B cell (primary cell): ENCODE measurements at places on chromosomes 3 and 15.

DNA sequence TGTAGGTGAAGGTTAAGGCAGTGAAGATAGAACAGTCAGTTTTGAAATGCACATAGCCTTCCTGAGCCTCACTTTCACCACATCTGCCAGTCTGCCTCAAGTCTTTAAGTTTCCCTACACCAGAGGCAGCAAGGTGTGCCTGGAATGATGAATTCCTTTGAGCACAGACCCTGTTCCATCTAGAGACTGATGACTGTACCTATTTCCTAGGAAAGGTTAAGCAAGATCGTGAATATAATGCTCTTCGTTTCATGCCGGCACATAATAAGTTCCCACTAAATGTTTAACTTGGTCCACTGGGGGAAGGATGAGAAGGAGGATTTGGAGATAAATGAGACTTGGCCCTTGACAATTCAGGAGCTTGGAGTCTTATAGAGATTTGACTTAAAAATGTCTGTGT, 141.9 kb downstream of the LPP start:
- peaks cover 57% of the 10 kb centered on the region for H3K4me1 ChIP-seq
- no peak for DNase-seq
- H3K4me3 ChIP-seq, result no peak overlapping the region
- no peaks in the 10 kb centered on the region for H3K27me3 ChIP-seq

GRCh38 chr3:178353006-178353694, 183.1 kb upstream of the KCNMB2 start:
- H3K4me3 ChIP-seq, result no peak overlapping the region
- no peaks in the 10 kb centered on the region for H3K27me3 ChIP-seq
- H3K27ac ChIP-seq, result no peak overlapping the region
- H3K36me3 ChIP-seq, result no peaks in the 10 kb centered on the region

DNA sequence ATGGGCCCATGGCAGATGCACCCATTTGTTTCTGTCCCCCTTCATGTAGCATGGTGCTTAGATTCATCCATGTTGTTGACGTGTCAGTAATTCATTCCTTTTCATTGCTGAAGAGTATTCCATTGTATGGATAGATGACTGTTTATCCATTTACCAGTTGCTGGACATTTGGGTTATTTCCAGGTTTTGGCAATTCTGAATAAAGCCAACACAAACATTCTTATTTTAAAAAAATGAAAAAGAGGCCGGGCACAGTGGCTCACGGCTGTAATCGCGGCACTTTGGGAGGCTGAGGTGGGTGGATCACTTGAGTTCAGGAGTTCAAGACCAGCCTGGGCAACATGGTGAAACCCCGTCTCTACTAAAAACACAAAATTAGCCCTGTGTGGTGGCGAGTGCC, 18.7 kb upstream of the TATDN2 start:
- H3K27me3 ChIP-seq, result no peaks in the 10 kb centered on the region
- no peak for DNase-seq
- H3K4me1 ChIP-seq, result peaks cover 9% of the 10 kb centered on the region
- H3K4me3 ChIP-seq, result no peak overlapping the region
- H3K36me3 ChIP-seq, result peaks cover 14% of the 10 kb centered on the region
- H3K27ac ChIP-seq, result no peak overlapping the region

DNA sequence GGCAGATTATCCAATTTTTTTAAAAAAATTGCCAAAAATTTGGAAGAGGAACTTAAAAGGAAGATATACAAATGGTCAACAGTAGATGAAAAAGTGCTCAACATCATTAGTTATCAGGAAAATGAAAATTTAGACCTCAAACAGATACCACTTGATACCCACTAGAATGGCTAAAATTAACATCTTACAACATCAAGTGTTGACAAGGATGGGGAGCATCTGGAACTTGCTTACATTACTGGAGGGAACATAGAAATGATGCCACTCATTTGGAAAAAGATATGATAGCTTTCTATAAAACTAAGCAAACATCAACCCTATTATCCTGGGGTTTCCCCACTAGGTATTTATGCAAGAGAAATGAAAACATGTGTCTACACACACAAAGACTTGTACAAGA, 284.5 kb upstream of the CHRNA7 start:
- H3K4me1 ChIP-seq, result no peaks in the 10 kb centered on the region
- H3K4me3 ChIP-seq, result no peak overlapping the region
- H3K27me3 ChIP-seq, result no peaks in the 10 kb centered on the region

GRCh38 chr15:38217788-38218609, 34.6 kb upstream of the SPRED1 start:
- H3K36me3 ChIP-seq, result no peaks in the 10 kb centered on the region
- no peaks in the 10 kb centered on the region for H3K27me3 ChIP-seq
- no peaks in the 10 kb centered on the region for H3K4me1 ChIP-seq
- H3K27ac ChIP-seq, result no peak overlapping the region
